Stimulated activated CD4-positive, alpha-beta T cell treated with anti-CD3 and anti-CD28 coated beads, Interleukin-1b, Interleukin-23, amount 100 ng/mL, for 24 hours (primary cell): ENCODE measurements at places on chromosomes 11 and 22.

GRCh38 chr22:44225091-44225689 is 44.5 kb downstream of the PARVG start:
- DNase-seq: no peak

DNA sequence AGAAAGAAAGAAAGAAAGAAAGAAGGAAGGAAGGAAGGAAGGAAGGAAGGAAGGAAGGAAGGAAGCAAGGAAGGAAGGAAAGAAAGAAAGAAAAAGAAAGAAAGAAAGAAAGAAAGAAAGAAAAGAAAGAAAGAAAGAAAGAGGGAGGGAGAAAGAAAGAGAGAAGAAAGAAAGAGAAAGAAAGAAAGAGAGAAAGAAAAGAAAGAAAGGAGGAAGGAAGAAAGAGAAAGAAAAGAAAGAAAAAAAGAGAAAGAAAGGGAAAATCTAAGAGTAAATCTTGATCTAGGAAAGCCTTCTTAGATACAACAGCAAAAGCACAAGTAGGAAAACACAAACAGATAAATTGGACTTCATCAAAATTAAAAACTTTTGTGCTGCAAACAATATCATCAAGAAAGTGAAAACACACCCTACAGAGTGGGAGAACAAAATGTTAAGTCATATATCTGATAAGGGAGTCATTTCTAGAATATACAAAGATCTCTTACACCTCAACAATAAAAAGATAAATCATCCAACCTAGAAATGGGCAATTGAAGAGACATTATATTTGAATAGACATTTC is 116.8 kb upstream of the FGF3 start:
- no peak for DNase-seq

- DNase-seq: no peak
Observed at GRCh38 chr11:84372381-84372950, 1086.3 kb upstream of the CCDC90B start.

GRCh38 chr22:21082248-21082647 is 36.5 kb downstream of the LRRC74B start:
- no peak for DNase-seq

DNA sequence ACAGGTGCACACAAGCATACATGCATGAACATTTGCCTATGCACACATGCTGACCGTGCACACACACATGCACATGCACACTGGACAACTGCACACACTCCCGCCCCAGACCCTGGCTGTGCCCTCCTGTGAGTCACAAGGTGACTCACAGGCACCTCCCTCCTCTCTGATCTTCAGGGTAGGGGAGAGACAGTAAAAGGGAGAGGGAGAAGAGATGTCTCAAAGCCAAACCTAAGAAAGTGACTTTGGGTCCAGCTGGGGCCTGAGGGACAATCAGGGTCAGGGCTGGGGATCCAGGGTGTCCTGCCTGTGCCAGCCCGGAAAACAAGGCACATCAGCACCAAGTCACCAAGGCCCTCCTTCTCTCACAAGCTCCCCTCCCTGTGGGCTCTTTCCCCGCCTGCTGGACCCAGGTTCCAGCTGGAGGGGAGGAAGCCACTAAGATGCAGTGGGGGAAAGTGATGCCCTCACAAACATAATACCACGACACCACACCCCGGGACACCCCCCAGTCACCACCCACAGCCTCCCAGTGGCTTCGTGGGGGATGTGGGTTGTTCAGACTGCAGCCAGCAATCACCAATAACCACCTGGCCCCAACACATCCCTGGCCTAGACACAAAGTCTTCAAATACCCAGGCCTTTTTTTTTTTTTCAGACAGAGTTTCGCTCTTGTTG is 39.3 kb downstream of the PDGFB start:
- no peak for DNase-seq
